ENCODE measurements at places on chromosomes 7 and 10.

- DNase-seq: no peak
Observed at GRCh38 chr7:17774716-17775288, 165.5 kb downstream of the SNX13 start.

GRCh38 chr7:143369678-143370651, 7.5 kb upstream of the FAM131B start:
- DNase-seq: no peak

- no peak for DNase-seq
Observed at GRCh38 chr10:113498997-113499396, 53.9 kb upstream of the HABP2 start.

DNA sequence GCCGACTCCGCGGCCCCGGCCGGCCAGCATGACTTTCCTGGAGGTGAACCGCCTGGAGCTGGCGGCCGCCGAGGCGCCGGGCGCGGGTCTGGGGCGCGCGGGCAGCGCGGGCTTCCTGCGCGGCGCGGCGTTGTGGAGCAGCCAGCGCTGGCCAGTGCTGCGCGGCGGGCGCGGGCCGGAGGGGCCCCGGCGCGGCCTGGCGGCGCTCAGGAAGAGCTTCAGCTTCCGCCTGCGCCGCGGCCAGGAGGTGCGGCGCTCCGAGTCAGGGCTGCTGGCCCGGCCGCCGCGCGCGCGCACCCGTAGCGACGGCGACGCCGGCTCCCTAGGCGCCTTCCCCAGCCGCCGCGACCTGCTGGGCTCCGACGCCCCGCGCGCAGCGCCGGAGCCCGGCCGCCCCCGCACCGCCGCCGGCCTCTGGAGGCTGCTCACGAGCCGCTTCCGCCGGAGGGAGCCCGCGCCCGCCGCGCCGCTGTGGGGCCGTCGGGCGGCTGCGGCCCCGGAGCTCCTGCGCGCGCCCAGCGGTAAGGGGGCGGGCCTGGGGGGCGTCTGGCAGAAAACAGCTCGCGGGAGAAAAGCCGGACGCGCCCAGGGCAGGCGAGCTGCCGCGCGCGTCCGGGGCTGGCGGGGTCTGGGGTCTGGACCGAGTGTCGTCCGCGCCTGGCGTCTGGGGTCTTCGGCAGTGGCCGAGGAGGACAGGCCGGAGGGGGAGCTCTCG, 29.0 kb downstream of the AGAP3 start:
- DNase-seq: peak; percentile 55

DNA sequence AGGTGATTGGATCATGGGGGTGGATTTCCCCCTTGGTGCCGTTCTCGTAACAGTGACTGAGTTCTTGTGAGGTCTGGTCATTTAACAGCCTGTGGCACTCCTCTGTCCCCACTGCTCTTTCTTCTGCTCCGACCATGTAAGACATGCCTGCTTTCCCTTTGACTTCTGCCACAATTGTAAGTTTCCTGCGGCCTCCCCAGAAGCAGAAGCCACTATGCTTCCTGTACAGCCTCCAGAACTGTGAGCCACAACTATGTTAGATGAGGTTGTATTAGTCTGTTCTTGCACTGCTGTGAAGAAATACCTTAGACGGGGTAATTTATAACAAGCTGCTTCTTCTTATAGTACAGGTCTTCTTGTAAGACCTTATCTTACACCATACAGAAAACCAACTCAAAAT, 241.7 kb upstream of the KLF14 start:
- DNase-seq: no peak
